ENCODE measurements at places on chromosomes 7 and 10.
A peak's percentile ranks its signal among the peaks of the same experiment; 100 is the strongest.

- DNase-seq: peak; percentile 94
These were observed at the start of gene TM9SF3 for GRCh38 chr10:96586419-96587263. TM9SF3 (minus strand) TSS chr10:96587012; CDS start chr10:96586835, 177 bp downstream.

GRCh38 chr7:130342701-130343380, 1.8 kb upstream of the CPA5 start:
- no peak for DNase-seq

DNA sequence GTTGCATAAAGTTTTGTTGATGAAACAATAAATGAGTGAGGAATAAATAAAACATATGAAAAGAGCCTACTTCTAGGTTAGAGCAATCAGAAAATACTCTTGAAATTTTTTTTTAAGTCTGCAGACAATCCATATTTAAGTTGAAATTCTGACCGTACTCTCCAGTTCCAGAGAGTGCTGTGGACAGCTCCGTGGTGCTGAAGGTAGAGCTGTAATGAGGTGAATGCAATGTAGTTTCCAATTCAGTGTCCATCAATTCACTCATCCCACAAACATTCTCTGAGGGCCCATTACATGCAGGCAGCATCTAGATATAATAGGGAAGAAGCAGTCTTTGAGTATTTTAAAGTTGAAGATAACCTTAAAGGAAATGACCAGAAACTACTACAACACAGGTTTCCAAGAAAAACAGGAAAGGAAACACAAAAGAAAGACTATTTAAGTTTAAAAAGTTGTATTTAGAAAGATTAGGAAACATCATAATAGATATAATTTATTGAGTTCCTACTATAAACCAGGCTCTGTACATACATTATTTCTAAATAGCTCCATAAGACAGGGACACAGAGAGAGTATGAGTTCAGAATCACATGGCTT, 44.0 kb upstream of the CRTAC1 start:
- DNase-seq: no peak

- DNase-seq: no peak
These were observed 71.0 kb upstream of the FAM171A1 start for GRCh38 chr10:15442056-15442455.

- peak; percentile 85 for DNase-seq
These were observed 1.3 kb upstream of the TNRC18 start for GRCh38 chr7:5424749-5425506.

DNA sequence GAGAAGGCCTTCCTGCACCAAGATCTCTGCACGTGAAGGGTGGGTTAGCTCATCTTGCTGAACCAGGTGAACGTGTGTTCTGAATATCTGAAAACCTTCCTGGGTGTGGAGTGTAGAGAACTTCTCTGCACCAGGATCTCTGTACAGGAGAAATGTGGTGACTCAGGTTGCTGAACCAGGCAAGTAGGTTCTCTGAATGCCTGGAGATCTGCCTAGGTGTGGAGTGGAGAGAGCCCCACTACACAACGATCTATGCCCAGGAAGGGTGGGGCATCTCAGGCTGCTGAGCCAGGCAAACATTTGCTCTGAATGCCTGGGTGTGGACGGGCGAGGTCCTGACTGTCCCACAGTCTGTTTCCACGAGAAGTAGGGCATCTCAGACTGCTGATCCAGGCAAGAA, 1002.3 kb upstream of the KCND2 start:
- DNase-seq: no peak

DNA sequence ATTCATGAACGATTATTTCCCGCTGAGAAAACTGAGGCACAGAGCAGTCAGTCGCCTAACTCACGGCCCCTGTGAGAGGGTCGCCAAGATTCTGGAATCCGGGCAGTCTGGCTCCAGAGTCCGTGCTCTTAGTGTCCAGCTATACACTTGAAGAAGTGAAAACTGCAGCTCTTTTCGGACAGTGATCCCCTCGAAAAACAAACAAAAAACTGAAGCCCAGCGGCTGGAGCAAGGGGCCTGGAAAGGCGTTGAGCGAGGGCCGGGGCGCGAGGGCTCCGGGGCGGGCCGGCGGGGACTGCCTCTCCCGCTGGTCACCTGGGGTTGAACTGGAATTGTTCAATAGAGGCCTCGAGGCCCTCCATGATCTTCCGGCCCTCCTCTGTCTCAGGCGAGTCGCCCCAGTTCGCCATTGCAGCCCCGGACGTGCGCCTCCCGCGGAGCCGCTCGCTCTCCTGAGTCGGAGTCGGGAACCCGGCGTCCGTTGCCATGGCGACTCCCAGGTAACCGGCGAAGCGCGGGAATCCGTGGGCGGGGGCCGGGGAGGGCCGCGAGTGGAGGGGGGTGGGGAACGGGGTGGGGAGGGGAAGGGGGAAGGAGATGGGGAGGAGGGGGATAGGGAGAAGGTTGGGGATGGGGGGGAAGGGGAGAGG, 881 bp downstream of the C10orf67 start:
- DNase-seq: peak; percentile 63

- DNase-seq: no peak
These were observed 10.7 kb upstream of the FMC1 start for GRCh38 chr7:139330333-139331030.

- peak; percentile 16 for DNase-seq
These were observed 103.2 kb downstream of the WDR37 start for GRCh38 chr10:1159131-1160061.

GRCh38 chr7:107946451-107946850, 55.5 kb downstream of the DLD start:
- no peak for DNase-seq

GRCh38 chr7:67525588-67525987, 529.0 kb downstream of the TYW1 start:
- DNase-seq: no peak

- no peak for DNase-seq
These were observed 3.4 kb downstream of the MMRN2 start for GRCh38 chr10:86953747-86954680.

DNA sequence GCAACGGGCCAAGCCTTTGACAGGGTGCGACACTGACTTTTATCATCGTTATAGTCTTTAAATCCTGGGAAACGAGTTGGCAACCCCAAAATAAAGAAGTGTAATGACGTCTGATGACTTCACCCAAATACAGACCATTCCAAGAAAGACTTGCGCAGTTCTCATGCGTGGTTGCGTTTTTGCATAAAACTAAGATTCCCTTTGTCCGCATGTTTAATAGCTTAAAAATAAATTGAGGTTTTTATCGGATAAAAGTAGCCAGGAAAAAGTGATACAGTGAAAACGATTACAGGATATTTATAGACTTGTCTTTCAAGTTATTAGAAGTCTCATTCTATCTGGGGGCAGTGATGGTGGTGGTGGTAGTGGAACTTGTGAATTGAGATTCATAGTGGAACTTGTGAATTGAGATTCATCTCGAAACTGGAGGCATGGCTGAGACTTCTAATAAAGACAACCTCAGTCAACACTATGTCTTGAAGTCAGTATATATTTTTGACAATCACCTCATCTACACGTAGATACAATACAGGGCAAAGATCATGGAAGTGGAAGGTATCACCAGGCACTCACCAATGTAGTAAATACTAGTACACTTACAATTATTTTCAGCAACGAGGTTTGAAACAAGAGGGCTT, 1.2 kb upstream of the NAMPT start:
- no peak for DNase-seq

DNA sequence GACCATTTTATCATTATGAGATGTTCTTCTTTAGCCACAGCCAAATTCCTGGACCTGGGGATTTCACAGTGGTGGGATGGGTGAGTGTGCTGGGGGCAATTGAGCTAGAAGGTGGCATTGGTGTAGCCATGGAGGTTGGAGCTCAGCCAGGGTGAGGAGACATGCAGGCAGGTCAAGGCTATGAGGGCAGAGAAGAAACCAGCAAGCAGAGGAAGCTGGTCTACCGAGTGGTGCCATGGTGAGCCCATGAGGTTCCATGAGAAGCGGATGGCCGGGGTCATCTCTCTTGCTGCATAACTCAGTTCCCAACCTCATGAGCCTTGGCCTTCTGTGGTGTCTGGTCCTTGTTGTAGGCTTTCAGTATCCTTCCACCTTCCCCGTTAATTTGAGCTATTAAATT, 91.4 kb downstream of the CARD11 start:
- DNase-seq: no peak

GRCh38 chr7:139773371-139773770, 4.4 kb downstream of the HIPK2 start:
- DNase-seq: no peak

GRCh38 chr7:117669818-117670217, 190.0 kb downstream of the CFTR start:
- no peak for DNase-seq

DNA sequence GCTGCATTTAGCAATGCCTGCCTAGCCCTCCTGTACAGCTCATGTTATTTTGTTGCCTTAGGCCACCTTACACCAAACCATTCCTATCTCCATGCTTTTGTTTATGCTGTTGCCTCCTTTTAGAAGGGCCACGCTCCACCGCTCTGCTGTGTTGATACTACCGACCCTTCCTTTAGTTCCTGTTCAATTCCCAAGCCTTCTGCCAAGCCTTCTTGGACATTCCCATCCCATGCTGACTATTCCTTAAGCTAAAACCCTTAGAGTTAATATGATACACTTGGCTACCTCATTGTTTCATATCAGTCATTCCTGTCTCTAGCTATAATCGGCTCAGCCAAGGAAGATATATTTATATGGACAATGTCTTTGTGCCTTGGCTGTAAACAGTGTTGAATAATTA, 705.5 kb downstream of the LRMDA start:
- no peak for DNase-seq

GRCh38 chr10:86801995-86802394, 45.6 kb downstream of the BMPR1A start:
- no peak for DNase-seq

DNA sequence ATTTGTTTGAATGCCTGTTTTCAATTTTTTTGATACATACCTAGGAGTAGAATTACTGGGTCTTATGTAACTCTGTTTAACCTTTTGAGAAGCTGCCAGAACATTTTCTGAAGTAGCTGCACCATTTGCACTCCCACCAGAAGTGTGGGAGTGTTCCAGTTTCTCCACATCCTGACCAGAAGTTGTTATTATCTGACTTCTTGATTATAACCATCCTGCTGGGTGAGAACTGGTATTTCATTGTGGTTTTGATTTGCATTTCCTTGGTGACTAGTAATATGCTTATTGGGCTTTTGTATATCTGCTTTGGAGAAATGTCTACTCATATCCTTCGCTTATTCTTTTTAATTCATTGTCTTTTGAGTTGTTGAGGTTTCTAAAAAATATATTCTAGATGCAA, 117.2 kb upstream of the GLCCI1 start:
- no peak for DNase-seq

All from right forelimb (tissue), 1 donor.